Activated naive CD4-positive, alpha-beta T cell treated with anti-CD3 and anti-CD28 coated beads, Interleukin-2, amount 10 ng/mL, durations not matched to agents 7 days and 5 days (primary cell): ENCODE measurements at places on chromosomes 11 and 22.

DNA sequence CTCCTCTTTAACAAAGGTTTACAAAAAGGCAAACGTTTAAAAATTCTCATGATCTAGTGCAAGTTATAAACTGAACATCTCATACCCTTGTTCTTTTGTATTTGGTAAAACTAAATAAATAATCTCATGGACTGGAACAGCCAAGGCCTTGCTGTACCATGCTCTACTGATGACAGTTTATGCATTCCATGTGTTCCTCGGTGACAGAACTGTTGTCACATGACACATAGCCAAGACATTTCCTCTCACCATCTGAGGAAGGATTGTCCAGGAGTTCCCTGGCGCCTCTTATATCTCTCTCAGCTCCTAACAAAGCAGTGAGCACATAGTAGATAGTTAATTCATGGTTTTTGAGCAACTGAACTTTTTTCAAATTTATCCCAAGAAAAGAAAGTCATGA lies 12.6 kb downstream of the CCDC83 start:
- no peak for DNase-seq

DNA sequence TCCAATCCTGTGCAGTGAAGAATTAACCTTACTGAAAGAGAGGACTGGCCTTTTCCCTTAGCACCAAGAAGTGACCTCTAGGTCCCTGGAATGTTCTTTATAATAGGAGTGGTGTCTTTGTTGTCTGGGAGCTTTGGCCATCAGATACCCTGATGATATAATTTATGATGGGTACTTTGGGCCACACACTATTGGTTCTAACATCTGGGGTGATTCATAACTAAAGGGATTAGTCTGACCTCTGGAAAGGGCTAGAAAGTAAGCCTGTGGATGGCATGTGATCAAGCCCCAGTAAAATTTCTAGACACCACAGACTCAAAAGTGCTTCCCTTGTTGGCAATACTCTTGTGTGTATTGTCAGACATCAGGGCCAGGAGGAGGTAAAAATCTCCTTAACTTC lies 891.2 kb downstream of the KCNA4 start:
- DNase-seq: no peak

DNA sequence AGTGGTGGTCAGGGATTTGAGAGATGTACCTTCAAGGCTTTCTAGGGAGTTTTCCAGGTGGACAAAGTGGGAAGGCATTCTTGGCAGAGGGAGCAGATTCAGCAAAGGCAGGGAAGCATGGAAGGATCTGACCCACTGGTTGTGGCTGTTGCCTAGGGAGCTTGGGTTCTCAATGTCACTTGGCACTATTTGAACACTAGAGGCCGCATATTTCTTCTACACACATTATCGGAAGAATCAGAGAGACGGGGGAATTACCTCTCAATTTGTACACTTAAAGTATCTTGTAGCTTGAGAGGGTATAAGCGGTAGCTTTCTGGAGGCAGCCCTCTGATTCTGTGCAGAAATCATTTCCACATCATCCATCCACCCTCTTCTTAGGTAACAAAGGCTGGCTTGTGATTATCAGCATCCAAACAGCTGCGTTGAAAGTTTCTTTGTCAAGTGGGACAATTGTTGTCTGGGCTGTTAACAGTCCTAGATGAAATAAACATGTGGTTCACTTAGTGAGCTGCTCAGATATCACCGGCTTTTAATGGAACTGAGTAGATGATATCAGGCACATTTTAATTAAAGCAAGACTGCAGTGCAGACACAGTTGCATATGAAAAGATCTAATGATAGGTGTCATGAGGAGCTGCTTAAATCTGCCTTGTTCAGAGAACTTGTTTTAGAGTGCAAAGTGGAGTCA lies 2.6 kb downstream of the NELL1 start:
- no peak for DNase-seq

GRCh38 chr11:113147249-113147648 lies 167.1 kb upstream of the TTC12 start:
- DNase-seq: no peak

DNA sequence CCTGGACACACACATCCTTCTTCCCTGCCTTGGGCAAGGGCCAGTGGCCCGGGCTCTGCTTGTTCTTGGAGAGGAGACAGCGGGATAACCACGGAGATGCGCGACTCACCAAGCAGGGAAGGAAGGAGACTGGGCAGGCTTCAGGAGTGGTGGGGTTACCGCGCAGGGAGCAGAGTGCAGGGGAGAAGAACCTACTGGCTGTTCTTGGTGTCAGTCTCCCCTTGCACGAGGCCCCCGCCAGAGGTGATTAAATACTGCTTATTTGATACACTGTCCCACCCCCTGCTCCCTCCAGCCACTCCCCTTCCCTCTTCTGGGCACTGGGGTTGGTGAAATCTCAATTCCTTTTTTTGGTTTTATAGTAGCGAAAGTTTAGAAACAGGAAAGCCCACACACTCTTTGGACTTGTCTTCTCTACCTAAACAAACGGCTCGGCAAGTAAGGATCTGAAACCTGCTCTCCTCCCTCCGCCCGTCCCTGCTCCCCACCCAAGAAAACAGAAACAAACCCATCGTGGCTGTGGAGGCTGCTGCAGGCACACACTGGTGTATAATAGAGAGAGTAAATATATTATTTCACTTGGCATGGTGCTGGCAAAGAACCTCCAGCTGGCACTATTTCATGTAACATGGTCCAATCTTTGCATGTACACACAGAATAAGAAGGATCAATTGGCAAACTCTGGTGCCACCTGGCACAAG lies 10.8 kb downstream of the LARGE2 start:
- no peak for DNase-seq

DNA sequence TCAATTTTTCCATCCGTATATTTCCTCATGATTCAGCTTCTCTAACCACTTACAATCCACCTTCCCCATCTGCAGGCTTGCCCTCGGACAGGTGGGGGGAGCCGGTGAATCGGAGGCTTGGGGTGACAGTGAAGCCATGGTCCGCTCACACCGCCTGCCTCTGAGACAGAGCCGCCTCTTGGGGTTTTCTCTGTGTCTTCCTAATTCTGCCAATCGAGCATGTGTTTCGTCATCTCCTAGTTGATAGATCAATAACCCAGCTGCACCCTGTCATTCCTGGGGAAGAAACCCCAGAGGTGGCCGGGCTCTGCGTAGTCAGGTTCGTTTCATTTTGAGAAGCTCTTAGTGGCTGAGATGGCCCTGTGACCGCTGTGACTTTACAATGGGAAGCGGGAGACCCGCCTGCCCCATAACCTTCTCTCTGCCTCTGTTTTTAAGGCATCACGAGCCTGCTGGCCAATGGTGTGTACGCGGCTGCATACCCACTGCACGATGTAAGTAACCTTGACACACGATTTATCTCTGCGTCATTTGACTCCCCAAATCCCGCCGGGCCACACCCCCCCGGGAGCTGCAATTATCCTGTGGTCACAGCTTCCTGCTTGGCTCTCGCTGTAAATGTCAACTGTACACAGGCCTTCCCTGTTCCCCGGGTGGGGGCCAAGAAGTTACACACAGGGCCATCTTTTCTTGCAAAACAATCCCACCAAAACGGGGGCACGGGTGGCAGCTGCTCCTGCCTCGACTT lies 33.3 kb downstream of the ANO1 start:
- DNase-seq: no peak

DNA sequence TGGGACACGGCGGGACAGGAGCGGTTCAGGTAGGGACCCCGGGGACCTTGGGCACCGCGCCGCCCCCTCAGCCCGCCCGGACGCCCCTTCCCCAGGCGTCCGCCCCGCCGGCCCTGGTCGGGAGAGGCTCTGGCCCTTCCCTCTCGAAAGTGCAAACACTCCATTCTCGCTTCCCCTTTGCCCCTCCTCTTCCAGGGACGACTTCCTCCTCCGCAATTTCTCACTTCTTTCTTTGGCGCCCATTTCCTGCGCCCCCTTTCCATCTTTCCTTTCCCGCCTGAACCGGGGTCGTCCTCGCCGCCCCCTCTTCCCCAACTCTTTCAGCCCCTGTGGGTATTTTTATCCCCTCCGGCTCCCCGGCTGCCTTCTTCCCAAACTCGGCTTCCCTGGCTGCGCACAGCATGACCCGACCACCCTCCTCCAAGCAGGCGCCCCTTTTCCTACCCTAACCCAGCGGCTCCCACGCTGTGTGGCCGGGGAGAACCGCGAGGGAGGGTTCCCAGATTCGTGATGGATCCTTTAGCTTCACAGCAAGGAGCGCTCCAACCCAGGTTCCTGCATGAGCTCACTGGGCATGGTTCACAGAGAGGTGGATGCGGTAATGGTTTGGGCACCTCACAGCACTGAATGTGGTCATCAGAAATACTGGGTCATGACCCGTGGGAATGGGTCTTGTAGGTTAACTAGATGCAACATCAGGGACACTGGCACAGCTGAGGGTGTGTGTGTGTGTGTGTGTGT lies 689 bp downstream of the RAB39A start:
- DNase-seq: no peak
